ENCODE measurements at places on chromosomes 7 and 10.

DNA sequence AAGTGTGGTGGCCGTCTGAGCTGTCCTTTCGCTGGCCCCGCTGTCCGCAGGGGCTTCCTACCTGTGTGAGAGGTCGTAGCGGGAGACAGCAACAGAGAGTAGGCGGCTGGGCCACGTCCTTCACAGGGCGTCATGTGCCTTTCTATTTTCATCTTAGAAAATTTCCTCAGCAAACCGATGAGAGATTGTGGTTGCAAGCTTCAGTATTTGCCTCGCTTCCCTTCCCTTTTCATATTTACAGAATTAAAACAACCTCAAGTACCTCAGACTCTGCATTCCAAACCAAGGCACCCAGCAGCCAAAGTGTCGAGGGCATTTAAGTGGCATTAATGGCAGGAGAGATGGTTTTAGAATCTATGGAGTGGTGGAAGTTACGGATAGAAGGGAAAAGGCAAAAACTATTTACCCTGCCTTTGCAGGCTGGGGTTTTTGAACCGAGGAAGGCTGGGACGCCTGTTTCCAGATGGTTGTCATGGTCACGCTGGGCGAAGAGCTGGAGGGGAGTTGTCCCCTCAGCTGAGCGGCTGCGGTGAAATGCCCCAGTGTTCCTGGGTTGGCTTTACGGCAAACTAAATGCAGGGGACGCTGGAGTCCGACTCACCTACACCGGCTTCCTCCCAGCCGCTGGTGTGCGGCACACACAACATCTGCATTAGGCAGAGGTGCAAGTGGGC lies 41.9 kb downstream of the WIPI2 start:
- DNase-seq = no peak

DNA sequence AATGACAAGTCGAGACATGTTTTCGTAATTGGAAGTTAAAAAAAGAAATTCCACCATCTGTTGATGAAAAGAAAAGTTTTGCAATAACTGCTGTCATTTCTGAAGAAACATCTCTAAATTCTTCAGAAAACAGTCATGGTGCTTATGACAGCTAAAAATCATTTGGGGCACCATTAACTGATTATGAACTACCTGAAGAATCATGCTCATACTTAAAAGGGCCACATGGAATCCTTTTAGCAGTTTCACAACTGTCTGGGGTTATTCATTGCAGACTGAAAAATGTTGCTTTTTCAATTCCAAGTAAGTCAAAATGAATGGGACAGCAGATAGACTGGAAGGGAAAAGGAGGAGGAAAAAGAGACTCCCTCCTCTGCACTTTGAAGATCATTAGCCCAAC lies 134.2 kb downstream of the CHN2 start:
- DNase-seq = no peak

- no peak for DNase-seq
These were observed 110.7 kb downstream of the RNF32 start for GRCh38 chr7:156751319-156751718.

GRCh38 chr10:6278519-6279120 lies 75.9 kb downstream of the PFKFB3 start:
- DNase-seq = no peak

DNA sequence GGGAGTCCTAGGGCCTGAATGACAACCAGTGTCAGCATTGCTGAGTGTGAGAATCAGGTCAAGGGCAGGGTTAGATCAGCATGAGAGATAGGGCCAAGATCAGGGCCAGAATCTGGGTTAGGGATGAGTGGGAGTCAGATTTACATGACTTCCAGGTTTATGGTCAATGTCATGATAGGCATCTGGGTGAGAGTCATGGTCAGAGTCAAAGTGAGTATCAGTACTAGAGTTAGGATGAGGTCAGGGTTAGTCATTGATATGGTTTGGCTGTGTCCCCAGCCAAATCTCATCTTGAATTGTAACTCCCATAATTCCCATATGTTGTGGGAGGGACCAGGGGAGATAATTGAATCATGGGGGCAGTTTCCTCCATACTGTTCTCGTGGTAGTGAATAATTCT lies 12.3 kb downstream of the MRPS24 start:
- DNase-seq = no peak

GRCh38 chr7:13880789-13881188 lies 108.7 kb downstream of the ETV1 start:
- no peak for DNase-seq

DNA sequence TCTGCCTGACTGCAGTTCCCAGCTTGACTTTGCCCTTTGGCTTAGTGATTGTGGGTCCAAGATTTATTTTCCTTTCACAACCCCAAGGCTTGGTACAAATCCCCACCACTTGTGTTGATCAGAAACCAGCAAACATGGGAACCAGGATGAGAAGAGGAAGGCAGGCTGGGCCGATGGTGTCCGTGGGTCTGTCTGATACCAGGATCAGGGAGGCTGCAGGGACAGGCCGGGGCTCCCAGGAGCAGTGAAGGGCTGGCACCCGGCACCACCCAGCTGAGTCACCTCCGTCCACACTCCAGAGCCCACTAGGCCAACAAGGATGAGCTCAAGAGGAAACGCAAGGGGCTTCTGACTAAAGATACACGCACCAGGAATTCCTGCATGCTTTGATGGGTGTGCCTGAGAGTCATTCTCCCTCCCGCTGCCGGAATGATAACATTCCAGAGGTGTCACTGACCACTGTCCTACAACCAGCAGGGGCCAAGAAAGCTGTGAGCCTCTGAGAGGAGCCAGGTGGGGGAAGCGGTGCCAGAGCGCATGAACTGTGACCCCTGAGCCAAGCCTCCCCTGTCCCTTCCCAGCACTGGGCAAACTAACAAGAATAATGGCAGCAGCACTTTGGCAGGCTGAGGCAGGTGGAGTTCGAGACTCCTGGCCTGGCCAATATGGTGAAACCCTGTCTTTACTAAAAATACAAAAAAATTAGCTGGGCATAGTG lies 29.2 kb upstream of the PROSER2 start:
- no peak for DNase-seq

- DNase-seq = no peak
These were observed 5.1 kb upstream of the ZNF32 start for GRCh38 chr10:43653746-43654145.

DNA sequence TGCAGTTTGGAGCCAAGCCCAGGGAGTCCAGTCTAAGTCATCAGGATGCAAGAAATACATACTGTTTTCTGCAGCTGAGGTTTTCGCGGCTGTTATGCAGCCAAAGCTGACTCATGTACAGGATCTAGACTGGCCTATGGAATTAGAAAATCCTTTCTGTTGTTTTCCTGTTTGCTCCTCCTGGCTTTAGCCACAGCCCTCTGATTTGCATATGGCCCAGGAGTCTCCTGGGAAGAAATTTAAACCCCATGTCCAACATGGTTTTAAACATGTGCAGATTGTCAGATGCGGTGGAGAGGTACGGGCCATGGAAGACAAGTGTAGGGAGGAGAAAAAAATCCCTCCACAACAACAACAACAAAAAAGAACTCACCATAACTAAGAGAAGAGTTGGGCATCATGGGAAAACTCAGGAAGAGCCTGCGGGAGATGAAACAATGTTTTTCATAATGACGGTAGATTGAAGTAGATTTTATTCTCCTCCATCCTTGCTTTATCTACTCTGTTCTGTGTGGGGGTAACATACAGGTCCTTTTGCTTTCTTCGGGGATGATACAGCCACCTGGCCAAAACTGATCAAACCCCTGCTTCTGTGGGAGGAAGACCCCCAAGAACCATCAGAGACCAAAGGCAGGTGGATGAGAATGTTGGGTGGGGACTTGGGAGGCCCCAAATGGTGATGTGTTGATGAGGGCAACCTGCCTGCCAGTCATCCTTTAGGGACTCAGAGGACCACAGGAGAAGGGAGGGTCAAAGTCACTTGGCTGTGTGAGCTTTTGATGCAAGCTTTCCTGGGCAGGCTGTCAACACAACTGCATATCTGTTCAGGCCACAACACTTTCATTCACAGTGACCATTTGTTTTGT lies 29.8 kb upstream of the GNA12 start:
- no peak for DNase-seq

DNA sequence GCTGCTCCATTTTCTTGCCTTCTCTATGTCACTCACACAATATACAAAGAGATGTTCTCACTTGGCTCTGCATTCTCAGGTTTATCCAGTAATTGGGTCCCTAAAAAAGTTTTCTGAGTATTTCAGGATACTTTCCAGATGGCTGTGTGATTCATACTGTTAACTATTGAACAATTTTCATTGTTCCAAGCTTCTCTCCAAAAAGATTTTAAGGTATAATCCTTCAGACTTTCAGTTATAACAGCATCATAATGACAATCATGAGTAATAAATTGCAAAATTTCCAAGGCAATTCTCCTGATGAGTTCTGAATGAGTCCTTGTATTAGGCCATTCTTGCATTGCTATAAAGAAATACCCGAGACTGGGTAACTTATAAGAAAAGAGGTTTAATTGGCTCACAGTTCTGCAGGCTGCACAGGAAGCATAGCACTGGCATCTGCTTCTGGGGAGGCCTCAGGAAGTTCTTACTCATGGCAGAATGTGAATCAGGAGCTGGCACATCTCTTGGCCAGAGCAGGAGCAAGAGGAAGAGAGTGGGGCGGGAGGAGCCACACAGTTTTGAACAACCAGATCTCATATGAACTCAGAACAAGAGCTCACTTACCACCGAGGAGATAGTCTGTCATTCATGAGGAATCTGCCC lies 148.1 kb downstream of the SLC16A9 start:
- DNase-seq = no peak

GRCh38 chr10:77156406-77156879 lies 481.2 kb downstream of the KCNMA1 start:
- DNase-seq = no peak

- no peak for DNase-seq
These were observed 242.8 kb upstream of the TMEM72 start for GRCh38 chr10:44668336-44668735.

- no peak for DNase-seq
These were observed 1.6 kb downstream of the DENND11 start for GRCh38 chr7:141700296-141700847.

DNA sequence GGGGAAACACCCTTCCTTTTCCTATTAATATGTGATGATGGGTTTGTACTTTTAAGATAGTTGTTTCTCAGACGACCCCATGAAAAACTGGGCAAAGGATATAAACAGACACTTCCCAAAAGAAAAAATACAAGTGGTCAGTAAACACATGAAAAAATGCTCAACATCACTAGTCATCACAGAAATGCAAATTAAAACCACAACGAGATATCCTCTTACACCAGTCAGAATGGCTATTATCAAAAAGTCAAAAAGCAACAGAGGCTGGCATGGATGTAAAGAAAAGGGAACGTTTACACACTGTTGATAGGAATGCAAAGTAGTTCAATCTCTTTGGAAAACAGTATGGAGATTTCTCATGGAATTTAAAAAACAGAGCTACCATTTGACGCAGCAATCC lies 111.4 kb upstream of the ZEB1 start:
- no peak for DNase-seq

GRCh38 chr10:76647301-76647700 lies 990.3 kb downstream of the KCNMA1 start:
- no peak for DNase-seq

DNA sequence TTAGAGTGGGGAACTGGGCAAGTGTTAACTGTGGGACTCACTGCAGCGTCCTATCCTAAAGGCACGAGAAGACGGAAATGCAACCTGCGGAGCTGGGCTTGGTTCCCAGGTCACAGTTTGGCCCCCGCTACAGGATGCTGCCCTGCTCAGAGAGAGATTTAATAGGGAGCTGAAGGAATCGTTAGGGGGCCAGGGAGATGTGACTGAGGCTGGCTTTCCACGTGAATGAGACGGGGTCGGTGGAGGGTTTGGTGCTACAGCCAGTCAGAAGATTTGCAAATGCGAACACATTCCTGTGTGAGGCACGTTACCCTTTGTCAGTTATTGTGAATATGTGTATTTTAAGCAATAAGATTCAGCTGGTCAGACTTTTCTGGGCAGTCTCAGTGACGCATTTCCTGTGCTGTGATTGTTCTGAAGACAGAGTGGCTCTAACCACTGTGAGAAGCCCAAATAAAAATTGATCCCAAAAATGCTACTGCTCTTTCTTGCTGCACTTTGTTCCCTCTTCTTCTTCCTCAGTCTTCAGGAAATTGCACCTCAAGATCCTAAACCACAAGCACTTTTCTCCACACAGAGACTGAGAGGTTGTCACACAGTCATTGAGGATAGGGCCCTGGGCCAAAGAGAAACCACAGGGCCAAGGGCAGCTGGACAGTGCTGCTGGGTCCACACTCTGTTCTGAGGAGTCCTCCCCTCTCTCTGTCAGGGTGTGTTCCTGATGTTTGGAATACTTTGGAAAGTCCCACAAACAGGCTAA lies 21.2 kb downstream of the CYP17A1 start:
- DNase-seq = no peak

DNA sequence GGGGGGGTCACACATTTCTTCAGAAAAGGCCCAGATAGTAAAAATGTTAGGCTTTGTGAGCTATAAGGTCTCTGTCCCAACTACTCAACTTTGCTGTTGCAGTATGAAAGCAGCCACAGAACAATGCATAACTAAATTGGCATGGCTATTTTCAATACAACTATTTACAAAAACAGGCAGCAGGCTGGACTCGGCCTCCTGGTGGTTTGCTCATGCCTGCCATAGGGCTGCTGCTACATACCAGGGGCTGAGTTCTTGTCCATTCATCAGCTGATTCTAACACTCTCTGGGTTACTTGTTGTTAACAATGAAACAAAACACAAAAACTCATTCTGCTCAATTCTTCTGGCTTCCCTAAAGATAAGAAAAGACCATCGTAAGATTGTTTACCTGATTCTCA lies 109.4 kb upstream of the ADAM12 start:
- DNase-seq = no peak

DNA sequence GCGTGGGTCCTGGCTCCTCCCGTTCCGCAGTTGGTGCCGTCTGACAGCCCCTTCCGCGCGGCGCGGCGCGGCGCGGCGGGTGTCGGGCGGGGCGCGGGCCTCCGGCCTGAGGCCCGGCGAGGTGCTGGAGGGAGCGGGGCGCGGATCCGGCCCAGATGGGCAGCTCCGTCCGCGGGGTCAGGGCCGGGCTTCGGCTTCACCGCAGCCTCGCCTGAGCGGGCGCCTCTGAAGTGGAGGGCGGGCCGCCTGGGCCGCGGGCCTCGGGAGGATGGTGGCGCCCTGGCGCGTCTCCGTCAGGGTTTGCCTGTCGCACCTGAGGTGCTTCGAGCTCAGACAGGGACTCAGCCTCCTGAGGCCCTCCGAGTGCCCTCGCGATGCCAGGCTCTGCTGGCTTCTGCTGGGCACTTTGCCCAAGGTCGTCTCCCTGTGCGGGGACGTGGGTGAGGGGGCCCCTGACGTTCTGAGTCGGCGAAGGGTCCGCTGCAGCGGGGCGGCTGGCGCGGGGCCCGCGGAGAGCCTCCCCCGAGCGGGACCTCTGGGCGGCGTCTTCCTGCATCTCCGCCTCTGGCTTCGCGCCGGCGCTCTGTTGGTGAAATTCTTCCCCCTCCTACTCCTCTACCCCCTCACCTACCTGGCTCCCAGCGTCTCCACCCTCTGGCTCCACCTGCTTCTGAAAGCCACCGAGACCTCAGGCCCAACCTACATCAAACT lies 473 bp downstream of the ADCK2 start:
- peak; percentile 24 for DNase-seq
